MCF 10A (cell line): ENCODE measurements at places on chromosomes 11 and 22. TPM values are rescaled to one million over a fixed set of nuclear protein-coding genes. Genes with fewer than 3 reads are reported as not detected.

- no peak overlapping the region for H3K4me3 ChIP-seq
- H3K4me1 ChIP-seq: peaks cover 10% of the 10 kb centered on the region
- H3K27ac ChIP-seq: no peak overlapping the region
- H3K27me3 ChIP-seq: no peaks in the 10 kb centered on the region
- H3K36me3 ChIP-seq: peaks cover 50% of the 10 kb centered on the region
Observed at GRCh38 chr22:46373159-46373558, 37.6 kb downstream of the TRMU start.

The NPAS4 gene
- not detected in 2 replicates for total RNA-seq

- no peaks in the 10 kb centered on the region for H3K27me3 ChIP-seq
- H3K36me3 ChIP-seq: peaks cover 6% of the 10 kb centered on the region
- peak overlapping the region; percentile 85 for H3K4me3 ChIP-seq
- no peak for DNase-seq
- peaks cover 20% of the 10 kb centered on the region for H3K4me1 ChIP-seq
- peak overlapping the region; percentile 97 for H3K27ac ChIP-seq
Observed at GRCh38 chr11:33040033-33040861, 875 bp downstream of the TCP11L1 start.

The TRIM48 gene
- not detected in 2 replicates for total RNA-seq

The SUSD2 gene
- total RNA-seq: 13.3 and 32.8 TPM in 2 replicates

The EXPH5 gene
- total RNA-seq: 9.2 and 17.9 TPM in 2 replicates

DNA sequence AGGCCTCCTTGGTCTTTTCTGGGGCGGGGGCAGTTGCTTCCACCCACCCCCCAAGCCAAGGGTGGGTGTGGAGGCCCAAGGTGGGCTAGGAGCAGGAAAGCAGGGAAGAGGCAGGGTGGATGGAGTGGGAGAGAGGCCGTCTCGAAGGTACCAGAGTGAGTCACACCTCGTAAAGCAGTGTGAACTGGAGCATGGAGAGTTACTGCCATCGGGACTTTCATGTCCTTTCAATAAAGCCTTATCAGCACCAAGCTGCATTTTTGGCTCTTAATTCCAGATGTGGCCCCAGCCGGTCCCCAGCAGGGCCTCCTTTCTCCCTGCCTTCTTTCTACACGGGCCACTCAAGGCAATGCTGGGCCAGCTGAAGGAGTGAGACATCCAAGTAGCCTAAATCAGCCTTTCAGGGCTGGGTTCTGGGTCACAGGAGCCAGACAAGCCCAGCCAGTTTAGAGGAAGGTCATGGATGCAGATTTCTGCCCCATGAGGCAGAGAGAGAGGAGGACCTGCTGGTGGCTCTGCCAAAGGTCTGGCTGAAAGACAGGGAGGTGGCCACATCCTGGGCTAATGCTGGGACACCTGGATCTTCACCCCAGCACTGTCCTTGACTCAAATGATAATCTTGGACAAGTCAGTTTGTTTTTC, 59.0 kb upstream of the CD82 start:
- DNase-seq: peak; percentile 29
- no peak overlapping the region for H3K27ac ChIP-seq
- peaks cover 33% of the 10 kb centered on the region for H3K27me3 ChIP-seq
- no peaks in the 10 kb centered on the region for H3K4me1 ChIP-seq
- no peak overlapping the region for H3K4me3 ChIP-seq
